Activated CD8-positive, alpha-beta T cell treated with anti-CD3 and anti-CD28 coated beads for 36 hours (primary cell): ENCODE measurements at places on chromosomes 2 and 18.

DNA sequence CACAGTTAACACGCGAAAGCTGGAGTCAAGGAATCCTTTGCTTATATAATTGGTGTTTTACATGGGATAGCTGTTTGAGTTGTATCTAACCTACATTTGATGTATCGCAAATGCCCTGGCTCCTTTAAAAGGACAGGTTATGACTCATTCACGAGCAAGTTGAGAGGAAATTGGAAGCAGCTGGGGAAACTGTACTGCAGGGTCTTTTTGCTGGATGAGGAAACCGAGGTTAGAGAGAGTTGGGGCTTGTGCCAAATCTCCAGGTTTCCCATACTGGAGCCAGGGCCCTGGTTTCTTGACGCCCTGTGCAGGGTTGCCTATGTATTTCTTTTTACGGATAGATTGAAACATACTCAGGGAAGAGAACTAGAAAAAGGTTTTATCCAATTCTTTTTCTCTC, 60.0 kb upstream of the SPTBN1 start:
- no peak for DNase-seq

DNA sequence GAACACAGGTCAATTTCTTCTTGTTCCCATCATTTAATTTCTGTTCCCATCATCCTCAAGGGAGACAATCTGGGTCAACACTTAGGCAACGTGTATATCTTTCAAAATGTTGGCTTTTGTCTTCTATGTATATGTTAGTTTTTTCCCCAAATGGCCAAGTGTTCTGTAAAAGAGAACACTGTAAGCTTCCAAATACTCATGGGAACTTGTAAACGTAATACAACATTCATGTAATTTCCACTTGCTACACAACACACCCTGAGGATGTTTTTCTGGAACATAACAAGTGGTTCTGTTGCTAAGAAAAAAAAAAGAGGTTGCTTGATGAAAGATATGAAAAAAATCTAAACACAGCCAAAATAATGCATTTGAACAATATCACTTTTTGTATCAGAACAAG, 149.1 kb downstream of the ATAD2B start:
- no peak for DNase-seq

- DNase-seq, result no peak
Measured at GRCh38 chr2:149579972-149580882, 7.3 kb downstream of the MMADHC start.

GRCh38 chr2:137255990-137256389, 490.6 kb downstream of the THSD7B start:
- no peak for DNase-seq

DNA sequence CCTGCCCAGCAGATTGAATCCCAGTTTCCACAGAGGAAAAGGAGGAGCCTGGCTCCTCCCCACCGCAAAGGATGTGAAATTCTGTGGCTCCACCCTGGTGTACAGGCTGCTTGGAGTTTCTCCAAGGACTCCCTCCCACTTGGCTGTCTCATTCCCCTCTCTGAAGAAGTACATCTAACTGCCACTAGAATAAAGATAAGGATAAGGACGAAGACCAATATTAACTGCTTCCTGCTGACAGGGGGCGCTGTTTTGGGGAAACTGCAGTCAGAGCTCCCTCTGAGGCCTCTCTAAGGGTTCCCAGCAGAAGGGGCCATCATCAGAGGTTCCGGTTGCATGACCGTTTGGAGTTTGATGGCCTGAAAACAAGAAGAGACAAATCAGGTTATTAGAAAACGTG, 790.9 kb downstream of the CPS1 start:
- no peak for DNase-seq

DNA sequence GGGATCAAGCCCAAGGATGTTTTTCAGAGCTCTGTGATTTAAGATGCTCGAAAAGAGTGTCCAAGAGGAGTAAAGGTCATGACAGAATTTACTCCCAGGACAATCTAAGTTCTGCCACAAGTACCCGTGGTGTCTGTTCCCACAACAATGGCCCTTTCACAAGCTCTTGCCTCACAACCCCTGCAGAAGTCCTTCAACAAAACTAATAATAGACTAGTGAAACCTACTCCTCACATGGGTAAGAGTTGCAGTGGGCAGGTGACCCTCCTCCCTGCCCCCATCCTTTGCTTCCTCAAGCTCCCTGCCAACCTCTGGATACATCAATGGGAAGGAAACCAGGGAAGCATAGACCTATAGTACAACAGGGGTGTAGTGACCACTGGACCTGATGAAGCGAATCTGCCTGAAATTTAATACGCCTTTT, 34.9 kb downstream of the PTCD3 start:
- no peak for DNase-seq
